ENCODE measurements at places on chromosomes 4 and X.

DNA sequence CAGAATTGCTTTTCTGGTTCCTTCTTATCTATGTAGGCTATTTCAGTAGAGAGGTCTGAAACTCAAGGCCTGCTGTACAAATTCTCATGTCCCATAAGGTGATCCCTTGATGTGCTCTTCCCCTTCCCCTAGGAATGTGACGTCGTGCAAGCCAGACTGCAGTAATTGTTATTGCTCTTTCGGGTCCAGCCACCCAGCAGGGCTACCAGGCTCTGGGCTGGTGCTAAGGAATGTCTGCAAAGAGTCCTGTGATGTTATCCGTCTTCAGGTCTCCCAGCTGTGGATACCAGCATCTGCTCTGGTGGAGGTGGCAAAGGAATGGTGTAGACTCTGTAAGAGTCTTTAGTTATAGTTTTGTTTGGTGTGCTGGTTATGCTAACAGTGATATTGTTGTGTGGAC lies 378.7 kb downstream of the C4orf33 start:
- DNase-seq = no peak

DNA sequence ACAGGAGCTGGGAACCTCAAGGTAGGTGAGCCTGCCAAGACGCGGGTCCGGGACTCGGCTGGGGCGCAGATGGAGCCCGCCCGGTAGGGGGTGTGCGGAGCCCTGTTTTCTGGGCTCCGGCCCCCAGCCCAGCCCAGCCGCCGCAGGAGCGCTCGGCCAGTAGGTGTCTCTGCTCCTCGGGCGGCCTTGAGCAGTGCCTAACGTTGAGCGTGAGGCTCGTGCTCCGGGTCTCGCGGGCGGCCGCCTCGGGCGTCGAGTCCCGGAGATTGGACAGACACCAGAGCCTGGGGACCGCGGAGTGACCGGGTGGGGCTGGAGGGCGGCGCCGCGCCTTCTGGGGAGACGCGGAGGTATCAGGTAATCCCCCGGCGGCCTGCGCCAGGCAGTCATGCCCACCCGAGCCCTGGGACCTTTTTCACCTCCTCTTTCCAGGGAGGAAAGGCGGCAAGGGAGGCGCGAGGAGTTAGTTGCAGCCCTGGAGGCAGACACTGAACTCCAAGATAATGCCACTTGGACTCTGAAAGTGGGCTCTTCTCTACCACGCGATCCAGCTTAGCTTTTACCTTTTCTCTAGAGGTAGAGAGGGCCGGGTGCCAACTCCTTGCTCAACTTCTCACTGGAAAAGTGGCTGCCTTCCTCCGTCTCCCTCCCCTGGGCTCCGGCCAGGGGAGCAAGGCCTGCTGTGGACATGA lies 14.5 kb upstream of the FGG start:
- peak; percentile 22 for DNase-seq

- no peak for DNase-seq
Measured at GRCh38 chr4:99447079-99447478, 11.9 kb upstream of the ADH7 start.

DNA sequence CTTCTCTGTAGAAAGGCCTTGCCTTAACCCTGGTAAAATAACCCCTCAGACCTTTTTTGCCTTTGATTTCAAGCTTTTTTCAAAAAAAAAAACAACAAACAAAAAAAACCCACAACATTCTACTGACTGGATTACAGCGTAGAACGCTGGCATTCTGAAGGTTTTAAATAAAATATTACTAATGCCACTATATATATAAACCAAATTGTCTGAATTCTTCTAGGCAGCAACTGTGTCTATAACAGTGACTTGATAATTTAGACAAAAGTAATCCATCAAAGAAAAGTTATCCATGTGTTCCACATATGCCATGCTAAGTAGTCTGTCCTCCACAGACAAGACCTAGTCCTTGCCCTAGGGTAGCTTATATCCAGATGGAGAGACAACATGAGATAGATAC lies 33.6 kb upstream of the CXCL8 start:
- DNase-seq = no peak

DNA sequence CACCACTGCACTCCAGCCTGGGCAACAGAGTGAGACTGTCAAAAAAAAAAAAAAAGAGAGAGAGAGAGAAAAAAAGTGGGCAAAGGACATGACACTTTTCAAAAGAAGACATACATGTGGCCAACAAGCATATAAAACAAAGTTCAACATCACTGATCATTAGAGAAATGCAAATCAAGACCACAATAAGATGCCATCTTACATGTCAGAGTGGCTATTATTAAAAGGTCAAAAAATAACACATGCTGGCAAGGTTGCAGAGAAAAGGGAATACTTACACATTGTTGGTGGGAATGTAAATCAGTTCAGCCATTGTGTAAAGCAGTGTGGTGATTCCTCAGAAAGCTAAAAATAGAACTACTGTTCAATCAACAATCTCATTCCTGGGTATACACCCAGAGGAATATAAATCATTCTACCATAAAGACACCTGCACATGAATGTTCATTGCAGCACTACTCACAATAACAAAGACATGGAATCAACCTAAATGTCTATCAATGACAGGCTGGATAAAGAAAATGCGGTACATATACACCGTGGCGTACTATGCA lies 94.9 kb upstream of the TRIM2 start:
- no peak for DNase-seq

GRCh38 chr4:135411251-135411650 lies 1209.7 kb upstream of the PABPC4L start:
- no peak for DNase-seq
